ENCODE measurements at places on chromosomes 6 and 20.

DNA sequence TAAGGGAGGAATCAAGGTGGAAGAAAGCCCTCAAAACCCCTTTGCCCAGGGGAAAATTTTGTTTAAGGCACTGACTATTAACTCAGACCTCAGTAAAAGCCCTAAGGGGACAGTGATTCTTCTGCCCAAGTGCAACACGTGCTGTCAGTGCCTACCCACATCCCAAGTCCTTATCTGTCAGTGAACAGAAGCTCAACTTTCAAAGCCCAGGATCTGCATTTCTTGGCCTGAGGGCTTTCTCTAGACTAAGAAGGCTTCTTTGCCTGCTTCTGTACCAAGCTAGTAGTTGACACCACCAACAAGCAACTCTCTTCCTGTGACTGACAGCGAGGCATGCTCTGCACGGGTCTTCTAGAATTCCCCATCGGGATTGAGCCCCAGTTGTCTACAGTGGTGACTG, 416.0 kb upstream of the SPTLC3 start:
- no peak for DNase-seq

GRCh38 chr20:58762120-58762519, 69.5 kb downstream of the NPEPL1 start:
- DNase-seq = no peak

DNA sequence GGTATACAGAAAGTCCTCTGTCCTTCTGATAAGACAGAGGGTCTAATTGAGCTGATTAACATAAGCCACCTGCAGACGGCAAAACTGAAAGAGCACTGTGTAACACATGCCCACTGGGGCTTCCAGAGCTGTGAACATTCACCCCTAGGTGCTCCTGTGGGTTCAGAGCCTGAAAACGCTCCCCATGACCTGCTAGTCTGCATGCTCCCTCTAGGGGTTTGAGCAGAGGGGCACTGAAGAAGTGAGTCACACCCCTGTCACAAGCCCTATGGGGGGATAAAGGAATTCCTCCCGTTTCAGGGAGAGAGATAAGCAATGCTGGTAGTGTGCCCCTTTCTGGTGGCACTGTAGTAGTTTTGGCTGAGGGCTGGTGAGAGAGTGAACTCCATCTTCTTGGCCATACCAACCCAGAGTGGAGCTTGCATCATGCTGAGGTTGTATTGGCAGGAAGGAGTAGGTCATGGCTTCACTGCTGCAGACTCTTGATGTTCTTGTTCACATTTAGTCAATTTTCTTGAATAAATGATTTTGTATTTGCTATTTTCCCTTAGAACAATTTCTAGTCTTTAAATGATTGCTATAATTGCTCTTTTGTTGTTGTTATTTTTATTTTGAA, 637.5 kb upstream of the MAN1A1 start:
- no peak for DNase-seq

DNA sequence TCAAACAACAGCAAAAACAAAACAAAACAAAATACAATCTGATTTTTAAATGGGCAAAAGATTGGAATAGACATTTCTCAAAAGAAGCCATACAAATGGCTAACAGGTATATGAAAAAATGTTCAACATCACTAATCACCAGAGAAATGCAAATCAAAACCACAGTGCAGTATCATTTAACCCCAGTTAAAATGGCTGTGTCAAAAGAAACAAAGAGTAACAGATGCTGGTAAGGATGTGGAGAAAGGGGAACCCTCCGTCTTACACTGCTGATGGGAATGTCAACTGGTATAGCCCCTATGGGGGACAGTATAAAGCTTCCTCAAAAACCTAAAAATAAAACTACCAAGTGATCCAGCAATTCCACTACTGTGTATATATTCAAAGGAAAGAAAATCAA, 10.9 kb upstream of the NELFCD start:
- no peak for DNase-seq

DNA sequence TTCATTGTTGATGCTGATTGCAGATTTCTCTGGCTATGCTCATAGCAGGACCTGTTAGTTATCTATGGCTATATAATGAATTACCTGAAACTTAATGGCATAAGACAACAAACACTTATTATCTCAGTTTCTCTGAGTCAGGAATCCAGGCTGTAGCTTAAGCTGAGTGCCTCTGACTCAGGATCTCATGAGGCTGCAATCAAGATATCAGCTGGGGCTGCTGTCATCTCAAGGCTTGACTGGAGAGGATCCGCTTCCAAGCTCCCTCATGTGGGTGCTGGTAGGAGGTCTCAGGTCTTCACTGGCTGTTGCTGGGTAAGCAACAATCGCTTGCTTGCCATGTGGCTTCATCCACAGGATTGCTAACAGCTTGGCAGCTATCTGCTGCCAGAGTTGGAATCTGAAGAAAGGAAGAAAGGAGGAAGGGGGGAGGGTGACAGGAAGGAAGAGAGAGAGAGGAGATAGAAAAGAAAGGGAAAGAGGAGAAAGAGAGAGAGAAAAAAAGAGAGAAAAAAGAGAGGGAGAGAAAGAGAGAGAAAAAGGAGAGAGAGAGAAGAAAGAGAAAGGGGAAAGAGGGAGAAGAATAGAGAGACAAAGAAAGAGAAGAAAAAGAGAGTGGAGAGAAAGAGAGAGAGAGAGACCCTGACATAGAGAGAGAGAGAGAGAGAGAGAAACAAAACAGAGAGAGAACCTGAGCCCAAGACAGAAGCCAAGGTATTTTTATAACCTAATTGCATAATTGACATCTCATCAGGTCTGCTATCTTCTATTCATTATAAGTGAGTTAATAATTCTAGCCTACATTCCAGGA, 579.0 kb upstream of the BTBD3 start:
- DNase-seq = peak; percentile 5

DNA sequence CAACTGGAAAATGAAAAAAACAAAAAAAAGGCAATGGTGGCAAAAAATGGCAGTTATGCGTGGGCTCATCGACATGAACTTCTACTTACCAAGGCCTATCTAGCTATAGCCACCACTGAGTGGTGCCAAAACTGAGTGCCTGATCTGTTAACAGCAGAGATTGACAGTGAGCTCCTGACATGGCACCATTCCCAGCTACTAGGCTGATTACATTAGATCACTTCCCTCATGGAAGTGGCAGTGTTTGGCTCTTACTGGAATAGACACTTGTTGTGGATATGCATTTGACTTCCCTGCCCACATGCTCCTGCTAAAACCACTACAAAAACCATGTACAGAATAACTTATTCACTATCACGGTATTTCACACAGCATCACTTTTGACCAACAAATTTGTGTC, 216.1 kb upstream of the SGK1 start:
- DNase-seq = no peak

DNA sequence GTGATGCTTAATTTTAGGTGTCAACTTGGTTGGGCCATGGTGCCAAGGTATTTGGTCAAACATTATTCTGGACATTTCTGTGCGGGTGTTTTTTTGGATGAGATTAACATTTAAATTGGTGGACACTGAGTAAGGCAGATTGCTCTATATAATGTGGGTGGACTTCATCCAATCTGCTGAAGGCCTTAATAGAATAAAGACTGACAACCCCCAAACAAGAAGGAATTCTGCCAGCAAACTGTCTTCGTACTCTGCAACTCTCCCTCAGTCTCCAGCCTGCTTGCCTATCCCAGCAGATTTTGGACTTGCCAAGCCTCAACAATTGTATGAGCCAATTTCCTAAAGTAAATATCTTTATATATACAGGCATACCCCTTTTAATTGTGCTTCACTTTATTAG, 850.1 kb downstream of the TBC1D32 start:
- no peak for DNase-seq
